ENCODE measurements at places on chromosomes 5 and 9. TPM values are rescaled to one million over a fixed set of nuclear protein-coding genes. Genes with fewer than 3 reads are reported as not detected.

DNA sequence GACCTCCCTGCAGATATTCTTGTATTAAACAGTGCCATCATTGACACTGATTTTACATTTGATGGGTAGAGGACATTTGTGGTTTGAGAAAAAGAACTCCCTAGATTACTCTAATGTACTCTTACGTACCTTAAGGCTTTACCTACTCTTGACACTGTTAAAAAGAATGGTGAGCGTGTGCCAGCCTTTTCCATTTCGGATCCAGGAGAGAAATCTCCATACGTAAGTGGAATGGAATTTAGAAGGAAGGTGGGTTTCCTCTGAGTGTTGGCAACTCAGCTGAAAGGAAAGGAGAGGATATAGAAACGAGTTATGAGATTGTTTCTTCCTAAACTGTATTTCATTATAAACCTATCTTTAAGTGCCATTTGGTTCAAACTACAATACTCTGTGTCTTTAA, 40.9 kb downstream of the TNPO1 start:
- H3K4me1 ChIP-seq: peaks cover 3% of the 10 kb centered on the region
- H3K27me3 ChIP-seq: no peaks in the 10 kb centered on the region
- peaks cover 38% of the 10 kb centered on the region for H3K36me3 ChIP-seq
- no peak overlapping the region for H3K27ac ChIP-seq

DNA sequence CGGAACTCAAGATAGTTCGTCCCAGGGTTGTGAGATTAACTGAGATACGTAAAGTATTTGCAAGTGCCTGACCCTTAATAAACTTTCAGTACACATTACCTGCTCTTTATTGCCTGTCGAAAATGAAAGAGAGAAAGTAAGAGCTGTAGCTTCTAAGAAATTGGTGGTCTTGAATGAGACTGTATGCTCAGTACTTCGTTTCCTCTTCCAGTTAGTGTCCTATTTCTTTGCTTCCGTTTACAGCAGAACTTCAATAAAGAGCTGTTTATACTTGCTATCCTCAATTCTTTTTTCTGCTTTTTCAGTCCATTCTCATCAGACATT, 534 bp downstream of the SRFBP1 start:
- DNase-seq: no peak
- H3K36me3 ChIP-seq: no peaks in the 10 kb centered on the region
- no peak overlapping the region for H3K27ac ChIP-seq
- H3K27me3 ChIP-seq: no peaks in the 10 kb centered on the region

- H3K27ac ChIP-seq: no peak overlapping the region
- DNase-seq: no peak
- peaks cover 13% of the 10 kb centered on the region for H3K4me1 ChIP-seq
- no peaks in the 10 kb centered on the region for H3K27me3 ChIP-seq
Measured at GRCh38 chr5:158819840-158820620, 279.7 kb downstream of the EBF1 start.

DNA sequence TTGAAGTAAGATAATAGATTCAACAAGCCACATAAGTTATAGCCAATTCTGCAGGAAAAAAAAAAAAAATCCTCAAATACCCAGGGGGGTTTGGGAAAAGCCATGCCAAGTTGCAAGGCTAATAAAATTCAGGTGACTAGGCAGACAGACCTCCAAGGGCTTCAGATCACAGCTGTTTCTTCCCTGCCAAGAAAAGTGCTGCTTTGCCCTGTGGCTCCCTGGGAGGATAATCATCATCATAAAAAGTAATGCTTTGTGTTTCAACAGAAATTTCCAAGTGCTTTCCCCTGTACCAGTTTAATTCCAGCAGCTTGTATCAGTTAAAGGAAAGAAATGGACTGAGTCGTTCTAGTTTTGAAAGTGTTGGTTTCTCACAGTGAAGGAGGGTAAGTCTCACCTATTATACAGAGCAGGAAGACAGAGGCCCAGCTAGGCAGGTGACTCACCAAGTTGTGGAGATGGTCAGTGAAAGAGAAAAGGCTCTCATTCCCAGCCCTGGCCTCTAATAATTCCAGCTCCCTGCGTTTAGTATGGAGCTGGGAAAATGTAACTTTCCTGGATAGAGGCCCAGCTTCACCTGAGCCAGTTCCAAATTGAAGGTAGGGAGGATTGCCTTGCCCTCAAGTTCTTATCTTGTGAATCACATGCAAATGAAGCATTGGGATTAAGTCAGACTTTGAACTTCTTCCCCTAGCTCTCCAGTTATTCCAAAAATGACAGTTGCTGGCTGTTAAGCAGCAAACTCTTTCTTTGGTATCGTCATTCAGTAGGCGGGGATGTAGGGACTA, 263.4 kb downstream of the GRIA1 start:
- no peaks in the 10 kb centered on the region for H3K27me3 ChIP-seq
- DNase-seq: no peak
- H3K27ac ChIP-seq: no peak overlapping the region
- H3K4me1 ChIP-seq: peaks cover 22% of the 10 kb centered on the region
- no peaks in the 10 kb centered on the region for H3K36me3 ChIP-seq
- no peak overlapping the region for H3K4me3 ChIP-seq

DNA sequence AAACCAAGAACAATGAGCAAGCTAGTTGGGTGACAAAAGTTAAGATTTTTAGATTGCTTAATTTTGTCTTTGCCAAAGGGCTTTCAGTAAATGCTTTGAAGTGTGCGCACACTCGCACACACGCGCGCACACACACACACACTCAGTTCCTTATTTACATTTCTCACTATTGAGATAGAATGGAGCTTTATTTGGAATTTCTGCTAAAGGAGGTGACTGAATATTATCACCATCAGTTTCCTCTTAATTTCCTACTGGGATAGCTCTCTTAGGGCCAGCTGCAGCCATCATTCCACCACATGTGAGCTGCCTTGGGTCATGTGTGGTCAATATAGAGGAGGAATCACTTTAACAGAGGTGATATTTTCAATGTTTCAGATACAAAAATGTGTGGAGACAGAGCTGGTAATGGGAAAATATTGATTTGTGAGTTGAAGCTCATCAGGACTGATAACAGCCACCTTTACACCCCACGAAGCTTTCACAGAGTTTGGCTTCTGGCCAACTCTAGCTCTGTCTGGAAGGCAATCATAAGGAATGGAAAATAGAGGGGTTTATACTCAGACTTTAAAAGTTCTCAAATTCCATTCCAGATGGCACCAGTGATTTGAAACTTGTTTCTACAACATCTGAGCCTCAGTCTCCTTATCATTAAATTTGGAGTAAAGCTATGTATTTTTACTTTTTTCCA, 99.9 kb downstream of the MACIR start:
- no peak overlapping the region for H3K4me3 ChIP-seq
- DNase-seq: no peak
- H3K27me3 ChIP-seq: no peaks in the 10 kb centered on the region

GRCh38 chr5:135715267-135716055, 119.0 kb upstream of the SLC25A48 start:
- DNase-seq: no peak
- no peak overlapping the region for H3K4me3 ChIP-seq

GRCh38 chr5:6228257-6229250, 149.8 kb downstream of the MED10 start:
- H3K27me3 ChIP-seq: peaks cover 8% of the 10 kb centered on the region
- no peak overlapping the region for H3K4me3 ChIP-seq
- DNase-seq: no peak
- no peak overlapping the region for H3K27ac ChIP-seq
- H3K36me3 ChIP-seq: no peaks in the 10 kb centered on the region
- no peaks in the 10 kb centered on the region for H3K4me1 ChIP-seq

DNA sequence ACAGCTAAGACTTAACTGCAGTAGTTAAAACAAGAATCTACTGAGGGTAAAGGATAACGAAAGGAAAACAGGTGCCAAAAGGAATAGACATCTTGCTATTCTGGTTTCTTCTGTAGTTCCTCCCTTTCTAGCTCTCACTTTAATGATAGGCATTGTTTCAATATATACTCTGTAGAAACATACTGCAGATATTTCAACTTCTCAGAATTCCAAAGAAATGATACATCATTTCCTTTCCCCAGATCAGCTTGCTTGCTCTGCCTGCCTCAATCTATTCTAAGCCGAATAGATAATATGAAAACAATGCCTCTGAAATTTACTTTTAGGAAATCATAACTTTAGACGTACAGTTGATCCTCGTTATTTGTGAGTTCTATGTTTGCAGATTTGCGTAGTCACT, 46.3 kb downstream of the ACO1 start:
- H3K27me3 ChIP-seq: no peaks in the 10 kb centered on the region
- H3K36me3 ChIP-seq: no peaks in the 10 kb centered on the region
- no peak overlapping the region for H3K27ac ChIP-seq
- no peaks in the 10 kb centered on the region for H3K4me1 ChIP-seq
- H3K4me3 ChIP-seq: no peak overlapping the region

GRCh38 chr9:18020121-18020745, 441.4 kb downstream of the SH3GL2 start:
- no peak overlapping the region for H3K4me3 ChIP-seq
- no peak for DNase-seq
- H3K27me3 ChIP-seq: no peaks in the 10 kb centered on the region
- H3K4me1 ChIP-seq: no peaks in the 10 kb centered on the region
- no peak overlapping the region for H3K27ac ChIP-seq

DNA sequence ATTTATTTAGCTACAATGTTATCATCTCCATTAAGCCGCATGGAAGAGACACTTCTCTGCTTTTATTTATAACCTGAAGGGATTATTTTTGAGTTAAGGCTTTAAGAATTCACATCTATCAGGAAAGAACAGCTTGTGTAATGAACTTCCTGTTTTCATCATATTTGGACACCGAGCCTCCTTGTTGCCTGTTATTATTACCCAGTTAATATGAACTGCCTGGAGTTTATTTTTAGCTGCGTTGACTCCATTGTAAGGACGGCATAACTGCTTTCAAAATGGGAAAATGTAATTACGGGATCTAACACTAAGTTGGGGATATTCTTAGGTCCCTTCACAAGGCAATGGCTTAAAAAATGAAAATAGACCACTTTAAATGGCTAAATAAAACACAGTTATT, 89.0 kb upstream of the NR4A3 start:
- no peak for DNase-seq
- H3K27ac ChIP-seq: no peak overlapping the region
- no peaks in the 10 kb centered on the region for H3K4me1 ChIP-seq
- H3K36me3 ChIP-seq: no peaks in the 10 kb centered on the region

DNA sequence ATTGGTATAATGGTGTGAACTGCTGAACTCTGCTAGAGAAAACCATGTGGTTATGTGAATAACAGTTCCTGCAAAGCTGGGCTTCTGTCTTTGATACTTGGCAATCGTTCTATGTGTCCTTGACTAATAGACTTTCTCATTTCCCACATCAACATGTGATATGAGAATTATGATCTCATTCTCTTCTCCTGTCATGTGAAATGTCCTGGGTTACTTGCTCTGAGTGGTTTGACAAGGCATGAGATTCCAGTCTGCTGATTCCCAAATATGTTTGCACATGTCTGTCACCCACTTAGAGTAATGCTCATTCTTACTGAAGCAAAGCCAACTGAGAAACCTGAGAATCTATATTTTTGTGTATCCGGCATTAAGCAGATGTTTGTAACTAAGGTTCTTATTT, 141.2 kb downstream of the PARP8 start:
- no peak overlapping the region for H3K4me3 ChIP-seq
- H3K27ac ChIP-seq: no peak overlapping the region
- no peaks in the 10 kb centered on the region for H3K27me3 ChIP-seq
- H3K36me3 ChIP-seq: peaks cover 8% of the 10 kb centered on the region
- no peak for DNase-seq

GRCh38 chr5:59299006-59299405, 594.5 kb downstream of the PDE4D start:
- no peak for DNase-seq
- H3K27me3 ChIP-seq: no peaks in the 10 kb centered on the region
- H3K36me3 ChIP-seq: no peaks in the 10 kb centered on the region
- no peak overlapping the region for H3K27ac ChIP-seq
- no peaks in the 10 kb centered on the region for H3K4me1 ChIP-seq

DNA sequence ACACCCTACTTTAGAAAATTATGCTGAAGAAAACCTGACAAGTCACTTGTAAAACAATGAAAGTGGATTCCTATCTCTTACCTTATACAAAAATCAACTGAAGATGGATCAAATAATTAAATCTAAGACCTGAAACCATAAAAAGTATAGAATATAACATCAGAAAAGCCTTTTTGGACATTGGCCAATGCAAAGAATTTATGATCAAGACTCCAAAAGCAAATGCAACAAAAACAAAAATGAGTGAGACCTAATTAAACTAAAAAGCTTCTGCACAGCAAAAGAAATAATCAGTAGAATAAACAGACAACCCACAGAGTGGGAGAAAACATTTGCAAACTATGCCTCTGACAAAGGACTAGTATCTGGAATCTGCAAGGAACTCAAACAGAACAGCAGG, 303.0 kb upstream of the CDH9 start:
- no peaks in the 10 kb centered on the region for H3K27me3 ChIP-seq
- no peaks in the 10 kb centered on the region for H3K36me3 ChIP-seq
- DNase-seq: no peak
- no peaks in the 10 kb centered on the region for H3K4me1 ChIP-seq
- H3K4me3 ChIP-seq: no peak overlapping the region

DNA sequence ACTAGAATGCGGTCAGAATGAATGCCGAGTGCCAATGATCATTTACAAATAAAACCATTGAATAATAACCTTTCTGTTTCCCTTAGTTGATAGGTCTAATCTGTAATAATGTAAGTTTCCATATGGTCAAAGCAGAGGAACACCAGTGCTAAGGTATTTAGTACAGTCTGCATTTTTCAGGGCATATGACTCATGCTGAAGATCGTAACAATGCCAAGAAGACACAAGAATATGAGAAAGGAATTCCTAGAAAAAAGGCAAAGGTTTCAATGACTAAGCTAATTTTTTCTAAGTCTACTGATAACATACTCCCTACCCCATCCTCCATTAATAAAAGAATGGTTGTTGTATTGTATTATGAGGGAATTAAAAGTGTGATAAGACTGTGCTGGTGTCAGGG, 2.8 kb downstream of the OR1L8 start:
- no peak for DNase-seq
- no peaks in the 10 kb centered on the region for H3K36me3 ChIP-seq
- no peaks in the 10 kb centered on the region for H3K27me3 ChIP-seq
- H3K27ac ChIP-seq: no peak overlapping the region

The DMRT2 gene
- total RNA-seq: not detected

The CEL gene
- 2.2 TPM for total RNA-seq

The PTPN3 gene
- 2.2 TPM for total RNA-seq

The PTRH1 gene
- 1.3 TPM for total RNA-seq

The ENTREP1 gene
- 1.8 TPM for total RNA-seq

The PCDHGB4 gene
- total RNA-seq: 14.9 TPM

The BTNL9 gene
- 0.24 TPM for total RNA-seq

The LCN9 gene
- total RNA-seq: 2.4 TPM

The FAM153A gene
- not detected for total RNA-seq

The SMIM33 gene
- total RNA-seq: not detected
